ENCODE measurements at places on chromosomes 2 and 18.

- DNase-seq, result no peak
These were observed 419.9 kb upstream of the HS6ST1 start for GRCh38 chr2:128738446-128739110.

DNA sequence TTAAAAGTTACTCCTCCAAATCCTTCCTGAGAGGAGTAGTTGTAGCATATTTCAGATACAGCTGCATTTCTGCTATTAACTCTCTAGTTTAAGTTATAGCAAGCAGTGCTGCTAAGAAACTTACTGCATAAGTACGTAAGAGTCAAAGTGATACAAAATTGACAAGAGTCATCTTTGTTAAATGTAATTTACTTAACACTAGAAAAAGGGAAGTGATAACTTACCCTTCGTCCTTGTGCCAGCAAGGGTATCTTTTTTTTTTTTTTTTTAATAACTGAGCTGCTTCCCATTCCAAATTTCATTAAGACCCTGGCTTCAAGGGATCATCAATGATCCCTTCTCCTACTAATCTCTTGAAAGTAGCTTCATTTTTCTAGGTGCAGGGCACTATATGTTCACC is 493.0 kb downstream of the PLCL1 start:
- no peak for DNase-seq

DNA sequence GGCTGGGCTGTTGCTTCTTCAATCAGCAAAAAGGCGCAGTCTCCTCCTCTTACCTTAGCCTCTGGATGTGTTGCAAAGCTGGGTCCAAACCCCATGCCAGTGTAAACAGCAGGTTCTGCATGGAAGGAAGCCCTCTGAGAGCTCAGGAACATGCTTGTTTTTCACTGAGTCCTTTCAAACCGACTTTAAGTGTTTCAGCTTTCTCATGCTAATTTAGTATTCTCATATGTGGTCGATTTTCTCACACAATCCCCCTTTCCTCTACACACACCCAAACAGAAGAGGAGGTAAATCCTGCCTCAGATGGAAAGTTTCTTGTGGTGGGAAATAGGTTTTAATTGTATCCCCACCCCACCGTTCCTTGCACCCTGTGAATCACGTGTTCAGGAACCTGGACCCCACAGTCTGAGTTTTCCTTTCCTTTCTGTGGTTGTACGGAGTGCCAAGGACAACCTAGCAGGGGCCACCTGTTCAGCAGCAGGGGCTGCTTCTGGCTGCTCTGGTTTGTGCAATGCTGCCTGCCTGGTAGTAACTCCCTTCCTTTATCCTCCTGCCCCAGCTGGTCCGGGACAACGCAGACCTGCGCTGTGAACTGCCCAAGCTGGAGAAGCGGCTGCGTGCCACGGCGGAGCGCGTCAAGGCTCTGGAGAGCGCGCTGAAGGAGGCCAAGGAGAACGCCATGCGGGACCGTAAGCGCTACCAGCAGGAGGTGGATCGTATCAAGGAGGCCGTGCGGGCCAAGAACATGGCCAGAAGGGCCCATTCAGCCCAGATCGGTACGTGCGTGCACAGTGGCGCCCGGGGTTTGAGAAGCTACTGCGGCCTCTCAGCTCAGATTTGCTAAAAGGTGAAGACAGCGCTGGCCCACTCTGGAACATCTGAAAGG is 28.7 kb upstream of the LYPD6B start:
- no peak for DNase-seq

DNA sequence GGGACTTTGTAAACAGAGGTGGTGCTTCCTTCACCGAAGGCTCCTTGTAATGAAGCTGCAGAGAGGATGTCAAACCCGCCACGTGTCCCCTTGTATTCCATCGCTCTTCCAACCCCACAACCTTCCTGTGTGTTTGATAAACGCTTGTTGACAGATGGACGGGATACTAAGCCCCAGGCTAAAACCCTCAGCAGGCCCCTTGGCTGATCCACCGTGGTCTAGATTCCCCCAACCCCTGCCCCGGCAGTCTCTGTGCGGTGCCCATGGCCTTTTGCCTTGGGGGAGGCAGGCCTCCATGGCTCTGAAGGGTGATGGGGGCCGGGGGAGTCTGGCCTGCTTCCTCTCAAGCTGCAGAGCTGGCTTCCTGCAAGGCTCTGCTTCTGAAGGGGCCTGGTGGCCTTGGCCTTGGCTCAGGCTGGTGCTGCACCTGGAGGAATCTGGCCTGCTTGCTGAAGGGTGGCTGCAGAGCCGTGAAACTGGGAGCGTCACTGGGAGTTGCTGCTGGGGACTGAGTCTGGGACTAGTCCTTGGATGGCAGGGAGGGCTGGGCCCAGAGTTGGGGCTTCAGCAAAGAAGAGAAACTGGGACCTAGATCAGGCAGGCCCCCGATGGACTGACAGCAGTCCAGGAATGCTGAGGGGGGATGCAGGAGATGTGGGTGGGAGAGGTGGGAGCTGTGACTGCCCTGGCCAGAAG is 9.6 kb upstream of the NTSR2 start:
- DNase-seq, result peak; percentile 23

GRCh38 chr2:13968811-13969210 is 663.7 kb upstream of the LRATD1 start:
- no peak for DNase-seq

GRCh38 chr2:23533338-23533695 is 148.3 kb downstream of the KLHL29 start:
- DNase-seq, result no peak

- DNase-seq, result no peak
These were observed 1.4 kb downstream of the CYS1 start for GRCh38 chr2:10078704-10079265.

- no peak for DNase-seq
These were observed 25.7 kb upstream of the RNU4ATAC start for GRCh38 chr2:121505005-121505404.

- DNase-seq, result no peak
These were observed 274.7 kb downstream of the RNF144A start for GRCh38 chr2:7191932-7192331.

DNA sequence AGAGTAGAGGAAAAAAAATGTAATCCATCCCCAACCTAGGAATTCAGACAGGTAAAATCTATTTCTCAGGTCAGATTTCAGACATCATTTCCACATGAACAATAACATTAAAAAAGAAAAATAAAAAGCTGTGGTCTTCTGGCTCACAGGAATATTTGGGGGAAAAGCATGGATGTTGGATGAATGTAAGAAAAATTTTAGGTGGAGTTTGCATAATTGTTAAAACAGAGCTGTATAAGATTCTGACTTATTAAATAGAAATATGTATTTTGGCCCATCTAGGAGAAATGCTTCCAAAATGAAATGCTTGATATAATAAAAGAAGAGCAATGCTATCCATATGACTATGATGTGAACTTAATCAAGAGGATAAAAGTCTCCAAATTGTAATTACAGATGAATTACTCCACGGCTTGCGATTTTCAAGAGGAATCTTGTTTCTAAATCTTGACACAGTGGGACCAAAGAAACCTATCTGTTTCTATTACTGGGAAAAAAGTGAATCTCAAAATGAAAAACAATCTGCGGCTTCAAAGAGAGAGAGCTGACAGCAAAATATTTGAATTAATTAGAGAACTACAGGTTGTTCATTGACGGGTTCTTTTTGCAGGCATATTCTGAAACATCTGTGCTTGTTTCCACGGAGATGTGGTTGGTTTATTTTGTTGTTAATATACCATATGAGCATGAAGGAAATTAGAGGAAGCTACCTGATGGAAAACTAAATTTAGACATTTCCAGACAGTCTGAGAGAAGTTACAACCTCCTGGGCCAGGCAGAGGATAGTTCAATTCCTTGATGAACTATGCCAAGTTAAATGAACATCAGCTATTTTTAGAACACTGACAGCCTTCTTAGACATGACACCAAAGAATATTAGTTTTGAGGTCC is 468.7 kb downstream of the PID1 start:
- DNase-seq, result no peak

- no peak for DNase-seq
These were observed 1.8 kb downstream of the TRABD2A start for GRCh38 chr2:84878896-84879583.

GRCh38 chr2:37523814-37524362 is 147.6 kb downstream of the CDC42EP3 start:
- DNase-seq, result no peak

GRCh38 chr2:190802129-190802528 is 78.5 kb upstream of the GLS start:
- DNase-seq, result no peak

- no peak for DNase-seq
These were observed 54.8 kb downstream of the HS6ST1 start for GRCh38 chr2:128263902-128264331.

- DNase-seq, result no peak
These were observed 26.5 kb downstream of the SLC4A5 start for GRCh38 chr2:74316627-74317295.

GRCh38 chr2:170571612-170572011 is 143.5 kb upstream of the SP5 start:
- no peak for DNase-seq

- DNase-seq, result no peak
These were observed 236.7 kb downstream of the PRKCE start for GRCh38 chr2:45888167-45888566.

GRCh38 chr2:71863396-71863795 is 284.3 kb downstream of the CYP26B1 start:
- DNase-seq, result no peak

- DNase-seq, result no peak
These were observed 131.2 kb upstream of the CYP1B1 start for GRCh38 chr2:38207168-38207567.

DNA sequence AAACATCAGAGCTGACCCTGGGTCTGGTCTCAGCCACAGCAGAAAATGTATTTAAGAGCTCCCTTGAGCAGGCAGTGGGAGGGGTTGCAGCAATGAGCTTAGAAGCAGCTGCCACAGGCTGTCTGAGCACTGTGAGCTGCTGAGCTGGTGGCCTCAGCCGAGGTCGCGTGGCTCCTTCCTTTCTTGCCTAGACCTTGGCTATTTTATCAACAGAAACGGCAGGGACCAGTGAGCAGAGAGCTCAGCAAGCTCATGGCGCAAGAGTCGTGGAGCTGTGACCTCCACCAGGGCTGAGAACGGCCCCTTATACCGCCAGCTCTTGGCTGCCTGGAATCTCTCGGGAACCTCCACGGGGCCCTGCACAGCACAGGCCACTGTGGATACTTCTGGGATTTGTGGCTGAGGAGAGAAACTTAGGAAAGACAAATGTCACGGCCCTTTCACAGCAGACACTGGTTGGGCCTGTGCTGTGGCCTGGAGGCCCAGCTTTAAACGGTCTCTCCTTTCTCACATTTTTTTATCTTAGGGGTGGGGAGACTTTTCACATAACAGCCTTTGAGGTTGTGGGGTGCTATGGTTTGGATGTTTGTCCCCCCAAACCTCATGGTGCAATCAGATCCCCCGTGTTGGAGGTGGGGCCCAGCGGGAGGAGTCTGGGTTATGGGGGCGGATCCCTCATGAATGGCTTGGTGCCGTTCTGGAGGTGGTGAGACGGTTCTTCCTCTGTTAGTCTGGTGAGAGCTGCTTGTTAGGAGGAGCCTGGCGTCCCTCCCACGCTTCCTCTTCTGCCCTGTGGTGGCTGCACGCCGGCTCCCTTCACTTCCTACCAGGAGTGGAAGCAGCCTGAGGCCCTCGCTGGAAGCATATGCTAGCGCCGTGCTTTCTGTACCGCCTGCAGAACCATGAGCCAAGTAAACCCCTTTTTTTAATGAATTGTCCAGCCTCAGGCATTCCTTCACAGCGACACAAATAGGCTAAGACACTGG is 1.7 kb downstream of the ALLC start:
- no peak for DNase-seq

GRCh38 chr2:45172142-45172541 is 162.9 kb upstream of the SIX2 start:
- no peak for DNase-seq

DNA sequence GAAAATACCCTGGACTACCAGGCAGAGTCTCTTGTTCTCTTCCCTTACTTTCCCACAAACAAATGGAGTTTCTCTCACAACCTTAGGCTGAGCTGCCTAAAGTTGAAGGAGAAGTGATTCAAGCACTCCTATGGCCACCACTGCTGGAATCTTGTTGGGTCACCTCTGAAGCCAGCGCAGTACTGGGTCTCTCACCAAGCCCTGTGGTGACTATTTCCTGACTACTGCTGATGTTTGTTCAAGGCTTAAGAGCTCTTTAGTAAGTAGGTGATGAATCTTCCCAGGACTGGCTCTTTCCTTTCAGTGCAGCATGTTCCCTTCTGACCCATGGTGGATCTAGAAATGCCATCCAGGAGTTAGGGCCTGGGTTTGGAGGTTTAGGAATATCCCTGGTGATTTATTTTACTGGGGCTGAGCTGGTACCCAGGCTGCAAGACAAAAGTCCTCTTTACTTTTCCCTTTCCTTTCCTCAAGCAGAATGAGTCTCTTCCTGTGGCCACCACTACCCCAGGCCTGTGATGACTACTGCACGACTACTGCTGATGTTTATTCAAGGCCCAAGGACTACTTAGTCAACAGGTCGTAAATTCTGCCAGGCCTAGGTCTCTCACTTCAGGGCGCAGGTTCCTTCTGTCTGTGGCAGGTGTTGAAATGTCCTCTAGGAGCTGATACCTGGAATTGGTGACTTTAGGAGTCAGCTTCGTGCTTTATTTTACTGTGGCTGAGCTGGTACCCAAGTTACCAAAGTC is 121.8 kb downstream of the SLC4A10 start:
- no peak for DNase-seq

GRCh38 chr2:56448403-56449001 is 264.7 kb downstream of the CCDC85A start:
- DNase-seq, result no peak

- DNase-seq, result no peak
These were observed 2.6 kb downstream of the HOXD3 start for GRCh38 chr2:176159663-176160250.

DNA sequence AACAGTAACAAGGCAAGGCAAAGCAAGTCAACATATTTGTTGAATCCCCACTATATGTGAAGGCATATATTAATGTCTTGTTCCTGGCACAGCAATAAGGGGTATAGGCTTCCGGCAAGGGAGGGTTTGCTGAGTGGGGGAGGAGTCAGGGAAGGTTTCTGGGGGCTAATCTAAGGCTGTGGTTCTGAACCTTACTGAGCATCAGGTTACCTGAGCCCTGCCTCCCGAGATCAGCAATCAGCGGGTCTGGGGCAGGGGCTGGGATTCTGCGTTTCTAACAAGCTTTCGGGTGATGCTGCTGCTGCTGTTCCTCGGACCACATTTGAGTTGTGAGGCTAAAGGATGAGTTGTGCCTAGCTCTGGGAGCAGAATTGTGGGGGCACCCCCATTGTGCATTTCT is 401.7 kb upstream of the SPRED2 start:
- no peak for DNase-seq

DNA sequence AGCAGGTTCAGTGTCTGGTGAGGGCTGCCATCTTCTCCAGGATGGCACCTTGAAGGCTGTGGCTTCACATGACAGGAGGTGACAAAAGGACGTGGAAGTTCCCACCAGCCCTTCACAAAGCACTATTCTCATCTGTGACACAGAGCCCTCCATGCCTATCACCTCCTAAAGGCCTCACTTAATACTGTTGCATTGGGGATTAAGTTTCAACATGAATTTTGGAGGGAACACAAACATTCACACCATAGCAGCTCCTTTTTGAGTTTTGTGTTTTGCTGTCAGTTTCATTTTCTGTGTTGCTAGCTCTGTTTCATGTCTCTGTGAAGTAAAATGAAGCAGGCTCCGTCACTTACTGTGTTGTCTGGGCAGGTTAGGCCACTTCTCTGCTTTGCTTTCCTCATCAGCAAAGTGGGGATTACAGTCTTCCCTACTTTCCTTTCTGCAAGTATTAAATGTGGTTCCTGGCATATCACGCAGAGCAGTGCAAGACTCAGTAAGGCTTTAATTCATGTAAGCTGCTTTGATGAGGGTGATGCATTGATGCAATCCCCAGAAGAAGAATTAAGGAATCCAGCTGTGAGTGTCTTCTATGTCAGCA is 31.6 kb downstream of the LIMS1 start:
- no peak for DNase-seq

Data from activated T-cell treated with anti-CD3 and anti-CD28 coated beads, Interleukin-2, amount 50 U/mL, for 24 hours (primary cell).